ENCODE measurements at places on chromosomes 16 and 17. TPM values are rescaled to one million over a fixed set of nuclear protein-coding genes. Genes with fewer than 3 reads are reported as not detected.

Gene ADAM11
- polyA plus RNA-seq: 20.8 TPM

Gene CENPX
- polyA plus RNA-seq: 71.9 TPM

Gene CMTM2
- 0.48 TPM for polyA plus RNA-seq

Gene NKD1
- 22.5 TPM for polyA plus RNA-seq

Gene BRD7
- 105 TPM for polyA plus RNA-seq

Gene NOG
- 15.2 TPM for polyA plus RNA-seq

Gene KRTAP3-1
- polyA plus RNA-seq: not detected

Gene PFAS
- 38.1 TPM for polyA plus RNA-seq

Gene NUDT16L1
- polyA plus RNA-seq: 61.1 TPM

Gene KRT28
- polyA plus RNA-seq: not detected

Gene CAMTA2
- polyA plus RNA-seq: 96.1 TPM

Gene DHRS7C
- 0.18 TPM for polyA plus RNA-seq

Gene ACSM2A
- 0.56 TPM for polyA plus RNA-seq

Gene TMEM231
- polyA plus RNA-seq: 55.9 TPM

Gene SOX8
- polyA plus RNA-seq: 166 TPM

Gene CEP112
- 9.1 TPM for polyA plus RNA-seq

Gene CCDC200
- 11.0 TPM for polyA plus RNA-seq

Gene TLCD2
- polyA plus RNA-seq: 2.9 TPM

Gene CBFA2T3
- 17.5 TPM for polyA plus RNA-seq

Gene CIBAR2
- polyA plus RNA-seq: 2.9 TPM

Gene CLEC18A
- 1.5 TPM for polyA plus RNA-seq

Gene GRAP
- 6.5 TPM for polyA plus RNA-seq

Gene SPATA22
- 0.99 TPM for polyA plus RNA-seq

Gene GPRC5C
- 19.1 TPM for polyA plus RNA-seq

Gene NLGN2
- 196 TPM for polyA plus RNA-seq

Gene CCL4L2
- 6.6 TPM for polyA plus RNA-seq

Gene CD300E
- not detected for polyA plus RNA-seq

Gene TMEM219
- polyA plus RNA-seq: 91.4 TPM

Gene CCL14
- polyA plus RNA-seq: 4.1 TPM

Gene C17orf78
- not detected for polyA plus RNA-seq

Gene FGF11
- 42.2 TPM for polyA plus RNA-seq

Gene KRT25
- not detected for polyA plus RNA-seq

Gene HOXB1
- 0.32 TPM for polyA plus RNA-seq

Gene HCRT
- not detected for polyA plus RNA-seq

Gene TOM1L1
- polyA plus RNA-seq: 20.7 TPM

Gene DPEP3
- 0.22 TPM for polyA plus RNA-seq

Gene TCF25
- polyA plus RNA-seq: 181 TPM

Gene MYL11
- 11.4 TPM for polyA plus RNA-seq

Gene CACNG1
- 2.4 TPM for polyA plus RNA-seq

Gene EPN3
- 3.7 TPM for polyA plus RNA-seq

Gene KRT222
- 22.0 TPM for polyA plus RNA-seq

Gene SEPTIN1
- 5.9 TPM for polyA plus RNA-seq

Gene ARMC5
- polyA plus RNA-seq: 24.7 TPM

Gene CCL18
- polyA plus RNA-seq: not detected

Gene ADAD2
- 1.3 TPM for polyA plus RNA-seq

Gene CCL7
- not detected for polyA plus RNA-seq
